Mesenchymal stem cell (in vitro differentiated cells and primary cell): ENCODE measurements at places on chromosomes 1 and 21.
A peak's percentile ranks its signal among the peaks of the same experiment; 100 is the strongest.

- no peak for DNase-seq
Measured at GRCh38 chr1:209927466-209927865, 10.6 kb upstream of the SYT14 start.

DNA sequence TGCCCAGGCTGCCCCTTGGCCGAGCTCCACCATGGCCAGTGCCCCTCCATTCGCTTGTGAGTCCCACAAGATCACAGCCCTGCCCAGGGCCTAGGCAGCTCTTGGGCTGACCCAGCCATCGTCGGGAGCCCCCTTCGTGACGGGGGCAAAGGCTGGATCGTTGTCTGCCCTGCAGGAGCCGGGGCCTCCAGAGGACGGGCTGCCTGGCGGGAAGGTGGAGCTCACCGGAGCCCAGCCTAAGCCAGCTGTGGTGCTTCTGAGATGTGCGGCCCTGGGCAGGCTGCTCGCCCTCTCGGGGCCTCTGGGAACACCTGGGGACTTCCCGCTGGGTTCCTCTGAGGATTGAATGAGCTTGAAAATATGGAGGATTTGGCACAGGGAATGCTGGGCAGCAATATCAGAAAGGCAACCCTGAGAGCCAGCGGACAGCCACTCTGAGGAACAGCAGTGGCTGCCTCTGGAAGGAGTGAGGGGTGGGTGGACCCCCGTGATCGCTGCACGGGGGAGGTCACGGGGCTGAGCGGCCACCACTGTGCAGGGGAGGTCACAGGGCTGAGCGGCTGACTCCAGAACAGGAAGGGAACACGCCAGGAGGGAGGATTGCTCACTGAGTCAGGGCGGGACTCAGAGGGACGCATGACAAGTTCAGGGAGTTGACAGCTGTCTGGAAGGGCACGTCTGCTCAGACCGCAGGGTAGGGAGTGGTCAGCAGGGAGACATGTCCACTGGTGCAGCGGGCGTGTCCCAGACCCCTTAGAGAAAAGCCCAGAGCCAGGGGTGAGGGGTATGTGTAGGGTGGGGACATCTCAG, 19.3 kb downstream of the TP73 start:
- no peak for DNase-seq

DNA sequence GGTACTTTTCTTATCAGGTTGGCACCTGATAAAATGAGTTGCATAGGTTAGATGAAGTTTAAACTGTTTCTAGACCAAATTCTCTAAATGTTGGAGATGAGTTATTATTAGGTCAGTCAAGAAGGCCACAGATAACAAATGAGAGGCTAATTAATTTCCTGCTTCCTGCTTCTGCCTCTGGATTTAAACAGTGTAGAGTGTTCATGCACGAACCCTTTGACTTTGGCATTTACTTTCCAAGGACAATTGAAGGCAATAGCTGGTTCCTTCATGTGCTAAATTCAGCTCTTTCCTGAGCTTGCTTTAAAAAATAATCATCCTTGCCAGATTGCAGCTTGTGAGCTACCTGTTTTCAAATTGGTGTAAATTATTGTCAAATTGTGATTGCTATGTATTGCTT, 80.6 kb downstream of the RASAL2 start:
- no peak for DNase-seq

- no peak for DNase-seq
Measured at GRCh38 chr1:156823210-156823790, 6.7 kb upstream of the SH2D2A start.

GRCh38 chr1:185444676-185445075, 127.6 kb upstream of the IVNS1ABP start:
- no peak for DNase-seq

DNA sequence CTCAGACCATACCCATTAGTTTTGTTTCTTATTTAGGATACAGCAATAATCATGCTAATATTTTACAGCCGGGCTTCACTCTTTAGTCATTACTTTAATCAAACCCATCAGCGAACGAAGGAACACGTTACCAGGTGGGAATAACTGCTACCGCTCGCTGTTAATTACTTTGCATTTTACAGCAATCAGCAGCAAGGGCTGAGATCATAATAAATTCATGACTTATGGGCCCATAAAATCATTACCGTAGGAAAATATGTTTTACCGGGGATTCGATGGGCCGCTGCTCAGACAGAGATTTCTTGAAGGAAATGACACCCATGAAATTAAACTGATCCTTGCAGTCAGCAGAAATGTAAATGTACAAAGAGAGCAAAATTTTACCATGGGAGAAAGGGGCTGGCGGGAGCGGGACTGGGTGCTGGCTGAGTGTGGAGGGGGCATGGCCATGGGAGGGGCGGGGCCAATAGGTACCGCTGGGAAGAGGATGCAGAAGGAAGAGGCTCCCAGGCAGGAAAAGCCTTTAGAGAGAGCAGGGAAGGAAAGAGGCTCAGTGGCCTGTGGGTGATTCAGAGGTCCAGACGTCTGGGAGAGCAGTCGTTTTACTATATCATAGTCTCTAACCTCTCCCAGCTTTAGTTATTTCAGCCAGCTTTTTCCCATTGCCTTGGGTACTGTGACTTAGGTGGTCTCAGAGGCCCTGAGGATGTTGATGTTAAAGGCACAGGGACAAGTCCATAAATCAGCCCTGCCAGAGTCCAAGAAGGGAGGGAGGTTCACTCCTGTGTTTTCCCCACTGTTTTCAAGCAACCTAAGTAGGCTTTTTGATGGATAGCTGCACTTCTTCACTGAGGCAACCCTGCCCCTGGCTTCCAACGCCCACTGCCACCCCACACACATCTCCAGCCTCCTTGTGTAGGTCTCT, 258.9 kb downstream of the SEC16B start:
- no peak for DNase-seq

- DNase-seq: no peak
Measured at GRCh38 chr1:1946540-1946939, 27.5 kb upstream of the TMEM52 start.

- DNase-seq: no peak
Measured at GRCh38 chr21:46471514-46471913, 12.8 kb downstream of the DIP2A start.

GRCh38 chr1:216379441-216379840, 43.8 kb downstream of the USH2A start:
- no peak for DNase-seq

- DNase-seq: no peak
Measured at GRCh38 chr1:15176898-15177665, 23.5 kb downstream of the TMEM51 start.

DNA sequence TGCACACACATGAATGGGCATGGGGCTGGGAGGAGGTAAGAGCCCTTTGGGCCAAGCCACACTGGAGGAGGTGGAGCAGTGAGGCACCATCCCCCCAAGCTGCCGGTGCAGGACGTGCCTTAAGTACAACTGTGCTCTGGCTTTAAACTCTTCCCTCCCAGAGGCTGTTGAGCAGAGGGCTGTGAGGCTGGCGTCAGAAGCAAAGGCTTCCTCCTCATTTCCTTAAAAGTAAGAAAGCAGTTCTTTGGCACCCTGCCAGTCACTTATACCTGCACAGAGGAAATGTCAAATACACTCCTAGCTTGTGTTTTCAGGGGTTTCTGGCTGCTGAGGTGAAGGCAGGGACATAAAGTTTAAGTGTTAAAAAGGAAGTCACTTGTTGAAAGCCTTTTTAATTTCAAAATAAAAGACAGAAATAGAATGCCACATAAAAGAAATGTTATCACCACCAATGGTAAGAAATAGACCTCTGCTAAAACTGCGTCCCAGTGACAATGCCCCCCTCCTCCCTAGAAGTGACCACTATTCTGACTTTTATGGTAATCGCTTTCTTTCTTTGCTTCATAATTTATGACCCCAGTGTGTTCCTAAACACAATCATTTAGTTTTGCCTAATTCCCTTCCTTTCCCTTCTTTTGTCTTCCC, 33.0 kb downstream of the LAMC2 start:
- DNase-seq: peak; percentile 7

GRCh38 chr1:239337799-239338430, 48.5 kb upstream of the CHRM3 start:
- no peak for DNase-seq

- DNase-seq: no peak
Measured at GRCh38 chr1:244106176-244106575, 55.1 kb downstream of the ZBTB18 start.

GRCh38 chr21:36122977-36123376, 11.9 kb upstream of the CBR3 start:
- DNase-seq: no peak

DNA sequence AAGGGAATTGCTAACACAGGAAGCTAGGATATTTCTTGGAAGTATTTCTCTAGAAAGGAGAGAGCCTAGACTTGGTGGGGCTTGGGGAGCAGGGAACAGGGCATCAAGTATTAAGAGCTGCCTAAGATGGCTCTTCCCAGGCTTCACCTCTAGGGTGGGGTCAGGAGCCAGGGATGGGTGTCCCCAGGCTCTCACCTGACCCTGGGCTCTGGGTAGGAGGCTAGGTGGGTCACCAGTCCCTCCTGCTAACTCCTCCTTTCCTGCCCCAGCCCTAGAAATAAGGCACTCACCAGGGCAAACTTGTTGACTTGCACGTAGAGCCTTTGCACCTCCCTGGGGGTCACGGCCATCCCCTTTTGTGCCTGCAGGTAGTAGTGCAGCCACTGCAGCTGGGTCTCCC, 15.0 kb downstream of the ETNK2 start:
- DNase-seq: no peak

DNA sequence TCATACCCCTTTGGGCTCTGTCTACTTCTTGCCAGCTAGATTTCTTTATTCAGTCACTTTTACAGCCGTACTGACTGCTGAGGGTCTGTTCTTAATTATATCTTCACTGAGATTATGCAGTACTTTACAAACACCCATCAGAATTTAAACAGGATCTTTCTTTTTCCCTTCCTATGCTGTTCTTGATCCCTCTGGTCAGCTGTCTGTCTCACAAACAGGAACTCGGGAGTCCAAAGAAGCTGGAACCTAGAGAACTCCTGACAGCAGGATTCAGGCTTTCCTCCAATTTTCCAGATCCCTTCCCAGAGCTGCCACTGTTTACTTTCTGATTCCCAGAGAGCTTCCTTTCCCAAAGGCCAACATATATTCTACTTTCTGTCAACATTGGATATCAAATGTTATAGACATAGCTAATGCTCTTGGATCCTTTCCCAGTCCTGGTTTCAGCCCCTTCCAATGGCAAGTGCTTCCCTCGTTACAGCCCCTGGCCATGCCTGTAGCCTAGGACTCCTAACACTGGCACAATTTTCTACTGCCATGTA, 59.5 kb downstream of the ATP2B4 start:
- peak; percentile 64 for DNase-seq

- no peak for DNase-seq
Measured at GRCh38 chr1:162213281-162213912, 143.9 kb downstream of the NOS1AP start.
